Putamen (tissue), 1 donor: ENCODE measurements at places on chromosomes 4 and X.

DNA sequence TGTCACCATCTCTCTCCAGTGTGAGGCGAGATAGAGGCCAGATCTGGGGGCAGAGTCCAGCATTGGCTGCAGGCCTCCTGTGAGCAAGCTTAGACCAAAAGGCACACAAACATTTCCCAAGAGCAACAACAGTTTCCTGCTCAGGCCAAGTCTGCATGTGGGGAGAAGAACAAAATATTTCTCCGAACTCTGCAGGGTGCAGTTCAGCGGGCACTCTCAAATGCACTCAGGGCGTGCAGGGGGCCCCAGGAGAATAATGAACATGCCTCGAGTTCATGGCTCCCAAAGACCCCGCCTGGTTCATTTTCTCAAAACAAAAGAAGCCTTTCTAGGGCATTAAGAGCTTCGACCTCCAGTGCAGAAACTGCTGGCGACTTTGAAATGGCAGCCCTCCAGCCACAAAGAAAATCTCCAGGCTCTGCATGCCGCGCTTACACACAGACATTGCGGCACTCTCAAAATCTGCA is 57.8 kb upstream of the HELT start:
- DNase-seq: no peak

DNA sequence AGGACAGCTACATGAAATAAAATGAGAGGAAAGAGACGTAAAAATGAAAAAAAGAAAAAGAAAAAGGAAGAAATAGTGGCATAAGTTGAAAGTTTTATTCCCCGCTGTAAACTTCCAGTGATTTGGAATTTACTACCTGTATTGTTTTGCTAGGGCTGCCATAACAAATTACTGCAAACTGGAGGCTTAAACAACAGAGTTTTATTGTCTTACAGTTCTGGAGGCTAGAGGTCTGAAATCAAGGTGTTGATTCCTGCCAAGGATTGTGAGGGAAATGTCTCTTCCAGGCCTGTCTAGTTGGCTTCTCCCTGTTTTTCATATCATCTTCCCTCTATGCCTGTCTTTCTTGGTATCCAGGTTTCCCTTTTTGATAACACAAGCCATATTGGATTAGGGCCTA is 119.4 kb upstream of the PACRGL start:
- DNase-seq: no peak

DNA sequence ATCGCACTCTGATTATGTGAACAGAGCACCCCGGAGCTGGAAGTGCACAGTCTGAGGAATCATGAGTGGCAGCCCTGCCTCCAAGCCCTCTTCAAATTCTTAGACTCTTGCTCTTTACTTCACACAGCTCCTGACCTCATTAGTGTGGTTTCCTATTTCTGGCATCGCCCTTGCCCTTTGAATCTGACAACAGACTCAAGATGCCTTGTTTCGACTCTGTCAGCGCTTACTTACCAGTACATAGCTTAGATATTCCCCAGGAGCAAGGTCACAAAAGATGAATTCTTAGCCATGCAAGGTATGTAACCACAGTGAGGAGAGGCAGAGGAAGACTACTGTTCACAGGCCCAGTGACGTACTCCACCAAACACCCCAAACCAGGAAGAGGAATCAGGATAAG is 167.2 kb downstream of the KDR start:
- no peak for DNase-seq

DNA sequence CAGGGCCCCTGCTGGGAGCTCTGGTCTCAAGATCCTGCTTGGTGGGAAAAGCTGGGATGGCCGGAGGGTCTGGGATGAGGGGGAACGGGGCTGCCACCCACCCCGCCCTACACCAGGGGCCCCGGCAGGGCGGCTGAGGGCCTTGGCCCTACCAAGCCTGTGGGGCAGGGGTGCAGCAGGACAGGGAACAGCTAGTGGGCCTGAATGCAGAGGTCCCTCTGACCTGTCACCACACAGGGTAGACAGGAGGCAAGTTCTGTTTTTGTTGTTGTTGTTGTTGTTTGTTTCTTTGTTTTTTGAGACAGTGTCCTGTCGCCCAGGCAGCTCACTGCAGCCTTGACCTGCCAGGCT is 332 bp upstream of the RENBP start:
- DNase-seq: no peak

- peak; percentile 11 for DNase-seq
Observed at GRCh38 chrX:55908661-55909212, 191.2 kb downstream of the RRAGB start.

DNA sequence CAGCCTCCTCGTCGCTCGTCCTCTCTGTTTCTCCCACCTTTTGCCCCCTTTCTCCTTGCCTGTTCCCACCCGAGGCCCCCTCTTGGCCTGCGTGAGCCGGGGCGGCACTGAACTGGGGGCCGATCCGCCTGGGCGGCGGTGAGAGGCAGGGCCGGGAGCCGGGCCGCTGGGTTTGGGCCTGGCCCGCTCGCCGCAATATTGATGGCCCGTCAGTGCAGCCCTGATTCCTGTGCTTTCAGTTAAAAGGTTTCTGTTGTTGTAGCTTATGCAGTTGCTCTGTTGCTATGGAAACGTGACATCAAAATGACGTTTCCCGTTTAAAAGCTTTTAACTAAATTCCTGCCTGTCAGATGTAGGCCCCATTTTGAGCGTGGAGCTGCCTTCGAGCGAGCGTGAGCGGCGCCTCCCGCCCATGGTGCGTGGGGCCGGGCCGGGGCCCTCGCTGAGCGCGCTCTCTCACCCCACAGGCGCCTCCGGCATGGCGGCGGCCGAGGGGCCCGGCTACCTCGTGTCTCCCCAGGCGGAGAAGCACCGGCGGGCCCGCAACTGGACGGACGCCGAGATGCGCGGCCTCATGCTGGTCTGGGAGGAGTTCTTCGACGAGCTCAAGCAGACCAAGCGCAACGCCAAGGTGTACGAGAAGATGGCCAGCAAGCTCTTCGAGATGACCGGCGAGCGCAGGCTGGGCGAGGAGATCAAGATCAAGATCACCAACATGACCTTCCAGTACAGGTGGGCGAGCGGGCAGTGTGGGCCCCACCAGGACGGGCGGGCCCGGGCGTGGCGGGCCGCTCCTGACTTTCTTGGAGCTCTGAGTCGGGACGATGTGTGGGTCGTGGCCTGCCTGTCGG is at the start of gene MSANTD1:
Gene MSANTD1 (plus strand): TSS at position 349 of the 851 bp plus-strand sequence. CDS start 64 bp downstream, at position 413.
- DNase-seq: peak; percentile 64

- no peak for DNase-seq
Observed at GRCh38 chr4:113455061-113455460, 306.5 kb downstream of the CAMK2D start.

DNA sequence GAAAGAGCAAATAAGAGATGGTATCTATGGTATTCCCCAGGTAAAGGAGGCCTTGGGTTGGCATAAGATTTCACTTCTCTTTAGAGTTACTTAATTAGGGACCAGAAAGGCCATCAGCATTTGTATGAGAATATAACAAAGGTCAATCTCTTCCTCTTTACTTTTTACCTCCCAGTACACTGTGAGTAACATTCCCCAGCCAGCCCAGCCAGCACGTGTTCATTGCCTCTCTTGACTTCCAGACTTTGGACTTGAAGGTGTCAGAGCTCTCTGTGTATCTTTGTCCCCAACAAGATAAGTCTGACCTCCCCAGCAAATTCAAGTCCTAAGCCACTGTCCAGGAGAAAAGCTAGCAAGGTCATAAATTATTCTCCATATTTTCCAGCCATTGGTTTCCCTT is 110.5 kb downstream of the AR start:
- no peak for DNase-seq

DNA sequence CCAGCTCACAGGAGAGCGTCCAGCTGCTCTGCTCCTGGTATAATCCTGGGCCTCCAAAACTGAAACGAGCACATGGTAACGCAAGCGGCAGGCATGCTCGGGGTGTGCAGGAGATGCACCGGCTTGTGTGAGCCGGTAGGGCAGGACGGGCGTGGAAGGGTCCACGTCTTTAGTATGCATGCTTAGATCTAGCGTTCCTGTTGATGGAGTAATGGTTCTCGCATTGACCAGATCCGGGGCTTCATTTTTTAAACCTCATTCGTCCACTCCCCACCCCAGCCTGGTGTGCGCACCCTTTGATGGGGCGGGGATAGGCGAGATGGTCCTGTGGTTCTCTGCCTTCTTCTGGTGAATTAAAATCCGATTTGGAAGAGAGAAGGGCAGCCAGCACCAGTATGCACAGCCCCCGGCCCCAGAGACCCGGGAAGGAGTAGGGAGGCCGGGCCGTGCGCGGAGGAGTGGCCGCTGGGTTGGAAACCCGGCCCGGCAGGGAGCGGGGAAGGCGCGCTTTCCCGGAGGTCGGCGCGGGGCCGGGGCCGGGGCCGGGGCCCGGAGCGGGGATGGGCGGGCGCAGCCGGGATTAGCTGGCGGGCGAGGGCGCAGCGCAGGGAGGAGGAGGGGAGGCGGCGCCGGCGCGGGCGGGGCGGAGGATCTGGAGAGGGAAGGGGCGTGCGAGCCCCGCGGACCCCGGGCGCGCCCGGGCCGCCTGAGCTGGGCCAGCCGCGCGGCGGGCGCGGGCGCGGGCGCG is 39.9 kb downstream of the FAM149A start:
- DNase-seq: peak; percentile 26
